Naive thymus-derived CD4-positive, alpha-beta T cell (primary cell): ENCODE measurements at places on chromosomes 3 and 15. TPM values are rescaled to one million over a fixed set of nuclear protein-coding genes. Genes with fewer than 3 reads are reported as not detected.

MLF1 gene
- not detected for total RNA-seq

TBL1XR1 gene
- total RNA-seq, result 158 and 173 TPM in 2 replicates

HESX1 gene
- total RNA-seq, result 0.48 TPM in 1 of 2 replicates, not detected in the other

PIERCE2 gene
- total RNA-seq, result not detected

DNA sequence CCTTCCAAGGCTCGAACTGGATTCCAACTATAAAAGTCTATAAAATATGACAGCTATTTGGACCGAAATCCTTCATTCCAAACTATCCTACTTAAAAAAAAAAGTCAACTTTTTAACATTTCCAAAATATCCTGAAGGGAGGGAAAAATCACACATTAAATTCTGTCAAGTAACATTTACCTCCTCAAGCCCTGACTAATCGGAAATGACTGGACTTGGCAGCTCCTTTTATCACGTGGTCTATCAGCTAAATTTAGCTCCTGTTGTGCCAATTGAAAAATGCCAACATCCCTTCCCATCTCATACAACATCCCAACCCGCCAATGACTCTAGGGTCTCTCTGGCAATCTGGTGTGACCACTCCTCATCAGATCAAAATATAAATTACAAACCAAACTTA, 297.9 kb downstream of the FHIT start:
- DNase-seq, result no peak

- no peak for DNase-seq
Measured at GRCh38 chr15:61639491-61639890, 410.4 kb upstream of the RORA start.

DNA sequence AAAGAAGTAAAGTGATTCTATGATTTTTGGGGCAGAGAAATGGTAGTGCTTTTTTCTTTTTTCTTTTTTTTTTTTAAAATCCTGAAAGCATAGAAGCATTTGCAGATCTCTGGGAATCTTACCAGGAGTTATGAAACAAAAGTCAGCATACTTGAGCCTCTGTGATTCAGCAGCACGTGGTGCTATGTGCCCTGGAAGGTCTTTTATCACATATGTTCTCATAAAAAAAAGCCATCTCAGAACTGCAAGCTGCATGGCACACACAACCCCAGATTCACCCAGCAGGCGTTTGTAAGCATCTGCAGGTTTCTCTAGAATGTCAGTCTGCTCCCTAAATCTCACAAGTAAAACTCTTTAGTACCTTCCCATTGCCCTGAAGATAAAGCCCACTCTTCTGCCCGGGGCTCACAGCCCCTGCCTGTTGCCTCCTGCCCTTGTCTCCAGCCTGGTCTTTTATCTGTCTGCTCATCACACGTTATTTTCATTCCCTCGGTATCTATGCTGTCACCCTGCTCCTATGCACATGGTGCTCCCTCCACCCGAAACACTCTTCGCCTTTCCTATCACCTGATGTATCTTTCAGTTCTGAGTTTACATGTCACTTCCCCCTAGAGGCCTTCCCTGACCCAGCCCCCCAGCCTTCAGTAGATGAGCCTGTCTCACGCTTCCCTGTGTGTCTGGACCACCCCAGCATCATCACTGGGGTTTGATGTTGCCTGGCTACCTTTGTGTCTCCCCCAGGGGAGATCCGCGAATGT, 72.4 kb downstream of the CHDH start:
- no peak for DNase-seq

- no peak for DNase-seq
Measured at GRCh38 chr15:44720460-44721176, 9.3 kb downstream of the B2M start.

DNA sequence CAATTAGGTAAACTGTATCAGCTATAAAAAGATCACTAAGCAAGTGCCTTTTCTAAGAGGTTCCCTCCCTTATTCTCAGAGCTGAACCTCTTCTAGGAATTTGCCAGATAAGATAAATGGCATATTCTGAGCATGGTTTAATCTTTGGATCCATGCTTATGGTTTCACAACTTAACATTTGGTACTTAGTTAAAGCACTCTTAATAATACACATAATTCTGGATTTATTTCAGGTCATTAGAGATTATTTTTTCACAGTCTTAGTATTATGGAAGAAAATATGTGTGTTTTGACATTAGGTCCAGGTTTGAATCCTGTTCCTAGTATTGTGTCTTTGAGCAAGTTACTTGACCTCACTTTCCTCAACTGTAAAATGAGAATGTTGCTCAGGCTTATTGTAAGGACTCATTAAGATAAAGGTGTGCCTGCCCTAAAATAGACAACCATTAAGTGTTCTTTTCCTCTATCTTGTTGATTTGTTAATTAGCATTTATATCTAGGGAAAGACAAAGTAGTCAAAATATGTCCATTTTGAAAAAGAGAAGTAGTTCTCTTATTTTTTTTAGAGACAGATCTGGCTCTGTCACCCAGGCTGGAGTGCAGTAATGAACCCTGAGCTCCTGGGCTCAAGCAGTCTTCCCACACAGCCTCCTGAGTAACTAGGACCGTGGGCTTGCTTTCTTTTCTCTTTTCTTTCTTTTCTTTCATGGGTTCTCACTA, 43.4 kb downstream of the TSC22D2 start:
- DNase-seq, result no peak

DNA sequence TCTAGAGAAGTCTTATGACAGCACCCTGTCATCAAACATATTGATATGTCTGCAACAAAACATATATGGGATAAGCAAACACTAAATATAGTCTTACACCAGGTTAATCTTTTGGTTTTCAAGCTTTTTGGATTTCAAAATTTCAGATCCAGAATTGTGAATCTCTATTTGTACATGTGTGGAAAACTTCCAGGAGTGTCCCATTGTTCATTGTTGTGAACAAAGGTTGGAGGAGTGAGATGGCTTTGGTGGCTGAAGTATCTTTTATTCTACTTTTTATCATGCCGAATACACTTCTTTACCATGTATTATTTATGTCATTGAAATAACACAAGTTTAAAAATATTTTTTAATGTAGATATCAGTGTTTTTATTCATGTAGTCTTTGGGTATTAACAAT, 5.9 kb upstream of the FHIT start:
- no peak for DNase-seq
